ENCODE measurements at places on chromosomes 3 and 15. TPM values are rescaled to one million over a fixed set of nuclear protein-coding genes. Genes with fewer than 3 reads are reported as not detected.

- no peak overlapping the region for H3K4me3 ChIP-seq
- DNase-seq: no peak
- H3K27ac ChIP-seq: no peak overlapping the region
- no peaks in the 10 kb centered on the region for H3K36me3 ChIP-seq
- no peaks in the 10 kb centered on the region for H3K27me3 ChIP-seq
Observed at GRCh38 chr3:5437296-5437782, 249.8 kb downstream of the EDEM1 start.

DNA sequence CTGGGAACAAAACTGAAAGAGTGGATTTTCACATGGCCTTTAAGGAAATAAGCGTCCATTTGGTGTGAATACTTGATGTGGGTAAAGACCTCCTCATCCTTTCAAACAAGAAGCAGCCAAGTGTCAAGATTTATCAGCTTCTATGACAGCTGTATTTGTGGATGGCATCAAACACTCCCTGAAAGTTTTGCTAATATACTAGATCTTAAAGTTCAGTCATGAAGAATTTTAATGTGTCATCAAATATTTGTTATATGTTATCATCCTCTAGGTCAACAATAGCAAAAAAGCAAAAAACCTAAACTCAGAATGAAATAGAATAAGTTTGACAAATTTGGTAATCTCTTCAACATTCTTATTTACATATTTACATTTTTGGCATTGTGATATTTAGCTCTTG is 29.1 kb upstream of the LYSMD4 start:
- H3K4me3 ChIP-seq: no peak overlapping the region
- H3K27me3 ChIP-seq: no peaks in the 10 kb centered on the region
- H3K36me3 ChIP-seq: no peaks in the 10 kb centered on the region
- DNase-seq: no peak
- H3K27ac ChIP-seq: no peak overlapping the region

DNA sequence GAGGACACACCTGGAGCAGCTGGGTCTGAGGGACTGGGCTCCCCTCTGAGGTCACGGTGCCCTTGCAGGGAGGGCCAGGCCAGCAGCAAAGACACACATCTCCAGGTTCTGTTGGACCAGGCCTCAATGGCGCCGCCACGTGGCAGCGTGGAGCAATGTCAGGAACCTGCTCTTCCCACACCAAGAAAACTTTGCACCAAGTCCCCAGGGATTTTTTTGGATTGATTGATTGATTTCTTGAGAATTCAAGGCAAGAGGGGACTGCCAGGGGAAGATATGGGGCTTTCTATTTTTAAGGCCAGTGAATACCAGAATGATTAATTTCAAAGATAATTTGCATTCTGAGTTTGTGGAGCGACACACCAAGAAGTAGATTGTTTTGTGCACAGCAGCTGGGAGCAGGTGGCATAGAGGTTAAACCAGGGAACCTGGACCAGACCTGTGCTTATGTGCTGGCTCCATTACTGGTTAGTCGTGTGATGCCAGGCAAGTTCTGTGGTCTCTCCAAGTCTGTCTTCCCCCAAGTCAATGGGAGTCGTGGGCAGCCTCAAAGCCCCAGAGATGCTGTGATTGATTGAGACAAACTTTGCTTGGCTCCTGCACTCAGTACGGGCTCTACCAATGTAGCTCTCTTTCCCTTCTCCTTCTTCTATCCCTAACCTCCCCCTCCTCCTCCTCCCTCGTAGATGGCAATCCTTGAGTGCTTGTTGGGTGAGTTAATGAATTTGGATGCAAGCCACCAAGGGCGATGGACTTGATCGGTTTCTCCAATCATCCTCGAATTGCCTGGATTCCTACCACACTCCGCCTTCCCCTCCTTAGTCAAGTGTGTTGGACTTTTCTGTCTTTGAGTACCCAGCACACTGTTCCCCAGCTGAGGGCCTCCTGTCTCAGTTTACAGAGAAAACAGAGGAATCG is 96.2 kb upstream of the TRPM1 start:
- no peak overlapping the region for H3K27ac ChIP-seq
- no peak for DNase-seq
- no peaks in the 10 kb centered on the region for H3K4me1 ChIP-seq
- no peaks in the 10 kb centered on the region for H3K36me3 ChIP-seq
- no peaks in the 10 kb centered on the region for H3K27me3 ChIP-seq

GRCh38 chr3:162170581-162170980 is 674.0 kb downstream of the OTOL1 start:
- no peaks in the 10 kb centered on the region for H3K27me3 ChIP-seq
- no peaks in the 10 kb centered on the region for H3K4me1 ChIP-seq
- no peaks in the 10 kb centered on the region for H3K36me3 ChIP-seq
- H3K27ac ChIP-seq: no peak overlapping the region
- H3K4me3 ChIP-seq: no peak overlapping the region

DNA sequence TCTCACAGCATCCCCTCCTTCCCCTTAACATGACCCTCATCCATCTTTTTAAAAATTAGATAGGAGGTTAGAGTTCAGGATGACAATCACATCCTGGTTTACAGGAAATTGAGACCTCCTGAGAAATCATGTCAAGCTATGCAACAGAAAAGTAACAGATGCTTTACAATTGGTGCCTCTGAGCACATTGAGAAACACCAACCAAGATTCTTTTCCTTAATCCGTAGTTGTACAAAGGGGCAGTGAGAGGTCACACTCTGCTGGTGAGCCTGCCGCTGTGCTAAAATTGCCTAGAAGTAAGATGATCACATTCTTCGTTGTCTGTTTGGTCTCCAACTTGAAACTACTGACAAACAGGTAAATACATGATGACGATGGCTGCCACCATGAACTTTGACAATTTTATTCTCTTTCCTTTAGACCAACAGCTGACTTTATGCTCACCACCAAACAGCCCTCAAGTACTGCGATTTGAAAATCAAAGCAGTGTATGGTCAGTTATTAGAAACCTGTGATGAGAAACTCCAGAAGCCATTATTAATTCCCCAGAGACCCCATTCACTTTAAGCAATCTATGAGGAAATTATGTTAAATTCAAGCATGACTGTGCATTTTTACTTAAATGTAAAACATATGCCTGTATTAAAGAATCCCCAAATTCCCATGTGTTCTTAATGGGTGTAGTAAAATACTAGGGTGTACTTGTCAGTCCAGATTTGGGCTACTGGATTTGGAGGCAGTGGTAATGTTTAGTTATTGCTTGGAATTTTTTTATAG is 210.7 kb upstream of the UBE2E1 start:
- DNase-seq: no peak
- H3K27ac ChIP-seq: no peak overlapping the region
- no peaks in the 10 kb centered on the region for H3K4me1 ChIP-seq
- no peaks in the 10 kb centered on the region for H3K36me3 ChIP-seq
- no peak overlapping the region for H3K4me3 ChIP-seq
- H3K27me3 ChIP-seq: no peaks in the 10 kb centered on the region

GRCh38 chr15:54917312-54917711 is 279.4 kb downstream of the RSL24D1 start:
- H3K36me3 ChIP-seq: no peaks in the 10 kb centered on the region
- no peaks in the 10 kb centered on the region for H3K4me1 ChIP-seq
- H3K4me3 ChIP-seq: no peak overlapping the region
- DNase-seq: no peak
- H3K27ac ChIP-seq: no peak overlapping the region

DNA sequence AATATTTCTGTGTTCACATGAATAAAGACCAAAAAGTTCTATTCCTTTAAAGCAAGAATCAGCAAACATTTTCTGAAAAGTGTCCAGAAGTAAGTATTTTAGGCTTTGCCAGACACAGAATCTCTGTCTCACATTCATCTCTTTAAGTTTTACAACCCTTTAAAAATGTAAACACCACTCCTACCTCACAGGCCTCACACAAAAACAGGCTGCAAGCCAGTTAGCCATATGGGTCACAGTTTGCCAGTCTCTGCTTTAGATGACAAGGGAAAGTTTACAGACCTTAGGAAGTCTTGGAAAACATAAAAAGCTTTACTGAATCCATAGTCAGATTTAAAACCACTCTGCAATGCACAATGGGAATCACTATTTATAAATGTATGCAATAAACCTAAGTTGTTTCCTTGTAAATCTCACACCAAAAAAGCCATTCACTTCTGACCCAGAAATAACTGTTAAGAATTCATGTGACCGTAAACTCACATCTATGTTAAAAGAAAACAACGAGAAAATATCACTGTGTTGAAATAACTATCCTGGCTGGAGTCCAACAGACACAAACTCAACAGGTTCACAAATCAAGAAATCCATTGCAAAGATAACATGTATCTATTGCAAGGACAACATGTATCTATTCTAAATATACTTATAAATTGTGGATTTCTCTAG is 308.2 kb downstream of the ULK4 start:
- no peak overlapping the region for H3K4me3 ChIP-seq
- no peaks in the 10 kb centered on the region for H3K4me1 ChIP-seq
- DNase-seq: no peak
- no peaks in the 10 kb centered on the region for H3K27me3 ChIP-seq
- no peak overlapping the region for H3K27ac ChIP-seq
- H3K36me3 ChIP-seq: no peaks in the 10 kb centered on the region

DNA sequence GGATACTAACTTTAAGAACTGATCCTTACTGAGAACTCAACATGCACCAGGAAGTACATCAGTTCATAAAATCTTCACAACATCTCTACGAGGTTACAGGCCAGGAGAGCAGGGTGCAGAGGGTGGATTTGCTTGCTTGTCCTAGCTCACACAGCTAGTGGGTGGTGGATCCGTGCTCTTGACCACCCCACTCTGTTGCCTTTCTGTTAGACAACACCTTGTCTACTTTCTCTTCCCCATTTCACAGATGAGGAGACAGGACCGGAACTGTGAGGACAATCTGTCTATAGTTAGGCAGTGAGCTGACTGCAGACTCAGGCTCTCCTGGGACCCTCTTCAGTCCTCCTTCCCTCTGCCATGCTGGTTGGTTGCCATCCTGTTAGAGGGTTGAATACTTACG is 221.7 kb upstream of the TLE3 start:
- H3K4me3 ChIP-seq: no peak overlapping the region
- H3K36me3 ChIP-seq: no peaks in the 10 kb centered on the region
- no peaks in the 10 kb centered on the region for H3K4me1 ChIP-seq
- H3K27ac ChIP-seq: no peak overlapping the region
- DNase-seq: no peak

DNA sequence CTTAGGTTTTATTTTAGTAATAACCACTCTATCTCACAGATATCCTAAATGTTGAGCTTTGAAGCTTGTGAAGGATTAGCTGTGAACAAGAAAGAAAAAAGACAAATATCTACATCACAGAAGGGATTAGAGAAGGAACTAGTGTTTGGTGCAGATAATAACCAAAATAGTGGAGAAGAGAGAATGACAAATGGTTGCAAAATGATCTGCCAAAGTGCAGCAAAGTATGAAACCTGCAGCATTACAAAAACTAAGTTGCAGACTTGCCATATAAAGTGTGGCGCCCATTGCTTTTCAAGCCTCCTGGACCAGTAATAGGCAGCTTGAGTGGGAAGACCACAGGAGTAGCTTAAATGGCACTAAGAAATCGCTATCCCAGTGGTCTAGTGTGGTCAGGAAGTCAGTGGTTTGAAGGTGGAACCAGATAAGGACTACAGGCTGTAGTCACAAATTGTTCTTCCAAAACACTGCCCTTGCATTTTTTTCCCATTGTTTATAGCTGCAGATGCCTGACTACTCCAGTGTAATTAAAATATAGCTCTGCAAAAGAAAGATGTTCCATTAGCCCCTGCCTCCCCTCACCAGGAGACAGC is 20.7 kb downstream of the TPM1 start:
- no peak overlapping the region for H3K4me3 ChIP-seq
- H3K27ac ChIP-seq: no peak overlapping the region
- H3K4me1 ChIP-seq: no peaks in the 10 kb centered on the region
- DNase-seq: no peak

DNA sequence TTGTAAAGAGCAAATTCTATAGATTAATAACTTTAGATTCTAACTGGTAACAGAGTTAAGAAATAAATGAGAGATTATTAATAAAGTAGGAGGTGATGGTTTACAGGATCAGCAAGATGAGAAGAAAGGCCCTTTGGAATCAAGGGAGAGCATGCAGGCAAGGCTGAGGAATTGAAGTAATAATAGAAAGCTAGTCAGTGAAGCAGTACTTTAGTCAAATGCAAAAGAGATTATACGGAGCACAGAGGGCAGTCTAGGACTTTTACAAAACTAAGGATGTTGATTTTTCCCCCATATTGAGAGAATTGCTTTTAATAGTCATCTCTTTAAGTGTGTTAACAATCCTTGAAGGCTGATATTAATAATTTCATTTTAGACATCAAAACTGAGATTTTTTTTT is 146.4 kb downstream of the ROBO2 start:
- peak overlapping the region; percentile 2 for H3K4me3 ChIP-seq
- H3K27ac ChIP-seq: no peak overlapping the region
- H3K27me3 ChIP-seq: no peaks in the 10 kb centered on the region
- H3K4me1 ChIP-seq: no peaks in the 10 kb centered on the region
- no peaks in the 10 kb centered on the region for H3K36me3 ChIP-seq

DNA sequence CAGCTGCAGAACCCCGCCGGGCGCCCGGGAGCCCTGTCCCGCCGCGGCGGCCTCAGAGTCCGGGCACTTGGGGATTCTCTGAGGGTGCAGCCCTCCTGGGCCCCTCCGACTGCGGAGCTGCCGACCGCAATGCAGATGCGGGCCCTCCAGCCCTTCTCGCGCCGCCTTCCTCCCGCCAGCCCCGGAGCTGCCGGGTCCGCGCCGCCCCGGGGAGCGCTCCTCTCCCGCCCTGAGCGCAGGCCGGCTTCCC is 320 bp upstream of the ACAN start:
- peak overlapping the region; percentile 7 for H3K4me3 ChIP-seq
- H3K27me3 ChIP-seq: no peaks in the 10 kb centered on the region
- H3K27ac ChIP-seq: no peak overlapping the region
- no peak for DNase-seq
- no peaks in the 10 kb centered on the region for H3K36me3 ChIP-seq
- no peaks in the 10 kb centered on the region for H3K4me1 ChIP-seq

- no peaks in the 10 kb centered on the region for H3K36me3 ChIP-seq
- no peak overlapping the region for H3K4me3 ChIP-seq
- H3K4me1 ChIP-seq: peaks cover 36% of the 10 kb centered on the region
- no peak for DNase-seq
- H3K27me3 ChIP-seq: no peaks in the 10 kb centered on the region
Observed at GRCh38 chr15:45646220-45646619, 11.4 kb downstream of the SQOR start.

GRCh38 chr3:144840866-144841265 is 869.2 kb downstream of the DIPK2A start:
- H3K27me3 ChIP-seq: no peaks in the 10 kb centered on the region
- no peak for DNase-seq
- no peaks in the 10 kb centered on the region for H3K4me1 ChIP-seq
- H3K4me3 ChIP-seq: no peak overlapping the region
- H3K36me3 ChIP-seq: no peaks in the 10 kb centered on the region
- H3K27ac ChIP-seq: no peak overlapping the region

DNA sequence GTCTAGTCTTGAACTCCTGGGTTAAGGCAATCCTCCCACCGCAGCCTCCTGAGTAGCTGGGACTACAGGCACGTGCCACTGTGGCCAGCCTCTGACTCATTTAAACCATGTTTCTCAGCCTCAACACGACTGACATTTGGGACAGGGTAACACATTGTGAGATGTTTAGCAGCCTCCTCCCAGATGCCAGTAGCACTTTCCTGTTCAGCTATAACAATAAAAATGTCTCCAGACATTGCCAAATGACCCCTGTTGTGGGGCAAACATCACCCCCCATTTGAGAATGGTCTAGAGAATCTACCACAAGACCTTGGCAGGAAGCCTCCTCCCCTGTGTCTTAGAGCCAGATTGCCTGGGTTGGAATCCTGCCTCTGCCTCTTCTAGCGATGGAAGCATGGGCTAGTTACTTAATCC is 8.4 kb downstream of the TMEM40 start:
- H3K27me3 ChIP-seq: no peaks in the 10 kb centered on the region
- H3K4me3 ChIP-seq: no peak overlapping the region
- H3K27ac ChIP-seq: no peak overlapping the region
- H3K4me1 ChIP-seq: no peaks in the 10 kb centered on the region
- H3K36me3 ChIP-seq: no peaks in the 10 kb centered on the region
- DNase-seq: no peak

The CHRNA7 gene
- 0.76 TPM for total RNA-seq

The LCTL gene
- total RNA-seq: not detected
